ENCODE measurements at places on chromosomes 6 and 20.

- DNase-seq: no peak
These were observed 1.8 kb downstream of the CHMP4B start for GRCh38 chr20:33812908-33813462.

- no peak for DNase-seq
These were observed 72.6 kb upstream of the THBS2 start for GRCh38 chr6:169326067-169326799.

DNA sequence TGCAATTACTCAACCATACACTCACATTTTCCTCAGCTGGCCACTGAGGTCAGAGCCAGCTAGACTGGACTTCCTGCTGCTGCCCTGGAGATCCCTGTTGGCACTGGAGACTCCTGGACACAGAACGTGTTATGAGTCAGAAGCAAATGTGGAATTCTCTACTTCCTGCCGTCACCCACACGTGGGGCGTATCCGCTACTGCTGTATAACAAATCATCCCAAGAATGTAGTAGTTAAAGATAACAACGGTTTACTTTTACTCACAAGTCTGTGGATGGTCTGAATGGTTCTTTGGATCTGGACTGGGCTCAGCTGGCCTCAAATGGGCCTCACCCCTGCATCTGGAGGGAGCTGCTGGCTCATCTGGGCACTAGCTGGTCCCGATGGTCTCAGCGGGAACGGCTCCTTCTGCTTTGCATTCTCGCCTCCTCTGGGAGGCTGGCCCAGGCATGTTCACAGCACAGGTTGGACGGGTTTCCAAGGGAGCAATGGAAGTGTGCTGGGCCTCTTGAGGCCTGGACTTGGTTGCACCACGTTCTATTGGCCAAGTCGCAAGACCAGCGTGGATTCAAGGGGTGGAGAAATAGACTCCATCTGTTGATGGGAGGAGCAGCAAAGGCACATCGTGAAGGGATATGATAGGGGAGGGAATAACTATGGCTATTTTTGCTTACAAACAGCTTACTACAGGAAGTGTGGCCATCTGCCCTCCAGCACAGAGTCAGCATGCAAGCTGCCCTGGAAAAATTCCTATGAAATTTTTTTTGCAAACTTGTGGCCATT, 118.5 kb downstream of the SNX5 start:
- DNase-seq: no peak

GRCh38 chr6:21468461-21468860, 125.1 kb upstream of the SOX4 start:
- DNase-seq: no peak

GRCh38 chr6:167845856-167846255, 19.1 kb downstream of the AFDN start:
- no peak for DNase-seq
